ENCODE measurements at places on chromosomes 2 and 18.

DNA sequence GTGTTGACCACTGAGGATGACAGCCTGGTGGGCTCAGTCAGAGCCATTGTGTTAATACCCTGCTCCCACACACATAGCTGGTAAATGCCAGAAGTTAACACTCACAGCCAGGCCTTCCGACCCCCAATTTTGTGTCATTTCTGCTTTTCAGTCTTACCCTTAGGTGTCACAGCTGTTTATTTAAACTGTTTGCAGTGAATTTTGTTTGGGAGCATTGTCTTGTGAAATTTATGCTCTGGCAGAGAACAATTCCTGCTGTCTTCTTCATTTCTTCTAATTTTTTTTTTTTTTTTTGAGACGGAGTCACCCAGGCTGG, 8.2 kb downstream of the LPIN1 start:
- DNase-seq = no peak

DNA sequence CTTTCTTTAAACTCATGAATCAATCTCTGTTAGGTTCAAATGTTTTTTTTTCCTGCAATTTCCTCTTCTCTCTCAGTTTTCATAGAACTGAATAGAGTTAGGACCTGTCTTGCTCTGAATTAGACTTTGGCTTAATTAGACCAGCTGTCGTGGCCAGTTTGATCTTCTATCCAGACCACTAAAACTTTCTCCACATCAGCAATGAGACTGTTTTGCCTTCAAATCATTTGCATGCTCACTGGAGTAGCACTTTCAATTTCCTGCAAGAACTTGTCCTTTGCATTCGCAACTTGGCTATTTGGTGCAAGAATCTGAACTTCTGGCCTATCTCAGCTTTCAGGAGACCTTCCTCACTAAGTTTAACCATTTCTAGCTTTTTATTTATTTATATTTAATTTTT, 2002.2 kb upstream of the PIK3C3 start:
- no peak for DNase-seq

DNA sequence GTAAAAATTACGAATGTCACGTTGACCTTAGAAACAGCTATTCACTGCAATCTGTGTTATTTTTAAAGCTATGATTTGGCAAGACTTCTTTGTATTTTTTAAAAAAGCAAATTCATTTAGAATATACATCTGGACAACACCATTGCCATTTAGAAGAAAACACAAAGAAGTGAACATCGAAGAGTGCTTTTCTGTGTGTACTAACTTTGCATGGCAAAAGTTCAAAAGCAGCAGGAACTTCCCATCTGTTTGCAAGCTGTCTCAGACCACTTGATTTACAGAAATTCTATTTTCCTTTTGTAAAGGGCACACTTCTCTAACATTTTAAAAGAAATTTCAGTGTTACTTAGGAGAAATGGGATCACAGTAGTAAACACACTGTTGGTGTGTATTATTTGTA, 145.9 kb downstream of the CALCRL start:
- no peak for DNase-seq

GRCh38 chr2:17547737-17548136, 7.2 kb downstream of the VSNL1 start:
- DNase-seq = no peak

DNA sequence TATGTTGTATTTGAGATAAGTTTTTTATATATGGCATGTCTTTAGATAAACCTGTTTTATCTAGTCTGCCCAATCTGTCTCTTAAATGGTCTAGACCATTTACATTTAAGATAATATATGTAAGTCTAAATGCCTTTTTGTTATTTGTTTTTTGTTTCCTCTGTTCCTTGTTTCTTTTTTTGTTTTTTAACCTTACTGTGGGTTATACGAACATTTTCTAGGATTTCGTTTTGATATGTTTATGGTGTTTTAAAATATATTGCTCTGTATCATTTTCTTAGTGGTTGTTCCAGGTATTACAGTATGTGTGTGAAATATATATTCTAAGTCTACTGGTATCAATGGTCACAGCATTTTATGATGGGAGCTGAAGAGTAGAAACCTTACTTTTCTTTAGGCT, 13.3 kb downstream of the BCL2L11 start:
- no peak for DNase-seq

DNA sequence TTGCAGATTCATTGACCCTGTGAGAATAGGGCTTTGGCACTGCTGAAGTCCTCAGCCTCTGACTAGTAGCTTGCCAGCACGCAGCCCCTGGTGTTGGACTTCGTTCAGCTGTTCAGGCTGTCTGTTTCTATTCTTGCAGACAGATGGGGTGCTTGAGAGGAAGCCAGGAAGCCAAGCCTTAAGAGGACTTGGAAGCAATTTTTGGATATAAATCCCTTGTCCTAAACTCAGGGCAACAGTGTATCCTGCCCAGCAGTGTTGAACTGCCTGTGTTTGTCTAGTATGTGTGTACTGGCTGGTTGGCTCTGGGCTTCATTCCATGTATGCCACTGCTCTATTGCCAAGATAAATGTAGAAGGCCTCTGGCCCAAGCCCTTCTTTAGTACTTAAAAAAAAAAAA, 108.6 kb downstream of the COMMD1 start:
- DNase-seq = peak; percentile 38

- DNase-seq = no peak
These were observed 53.7 kb downstream of the RIT2 start for GRCh38 chr18:43061816-43062215.

Data from amniotic epithelial cell (primary cell).